Stimulated activated CD8-positive, alpha-beta memory T cell treated with anti-CD3 and anti-CD28 coated beads, Interleukin-15, amount 100 ng/mL, for 48 hours (primary cell): ENCODE measurements at places on chromosomes 7 and 10.

GRCh38 chr10:52918714-52919305, 146.2 kb upstream of the MBL2 start:
- no peak for DNase-seq

DNA sequence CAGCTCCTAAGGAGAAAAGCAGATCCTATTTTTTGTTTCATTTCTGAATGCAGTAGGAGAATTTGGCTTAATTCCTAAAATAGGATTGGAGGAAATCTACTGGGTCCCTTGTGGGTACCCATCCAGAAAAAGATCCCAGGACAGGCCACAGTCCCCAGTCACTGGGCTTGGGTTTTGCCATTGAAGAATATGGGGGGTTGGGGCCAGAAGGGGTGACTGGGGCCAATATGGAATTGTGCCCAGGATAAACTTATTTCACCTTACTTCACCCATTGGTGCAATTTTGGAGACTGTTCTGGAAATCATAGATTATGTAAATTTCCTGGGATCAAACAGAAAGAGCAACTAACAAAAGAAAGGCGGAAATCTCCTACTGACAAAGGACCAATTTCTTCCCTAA, 5.0 kb downstream of the HOXA5 start:
- no peak for DNase-seq

GRCh38 chr10:5656737-5657579, 9.4 kb downstream of the ASB13 start:
- DNase-seq, result no peak

DNA sequence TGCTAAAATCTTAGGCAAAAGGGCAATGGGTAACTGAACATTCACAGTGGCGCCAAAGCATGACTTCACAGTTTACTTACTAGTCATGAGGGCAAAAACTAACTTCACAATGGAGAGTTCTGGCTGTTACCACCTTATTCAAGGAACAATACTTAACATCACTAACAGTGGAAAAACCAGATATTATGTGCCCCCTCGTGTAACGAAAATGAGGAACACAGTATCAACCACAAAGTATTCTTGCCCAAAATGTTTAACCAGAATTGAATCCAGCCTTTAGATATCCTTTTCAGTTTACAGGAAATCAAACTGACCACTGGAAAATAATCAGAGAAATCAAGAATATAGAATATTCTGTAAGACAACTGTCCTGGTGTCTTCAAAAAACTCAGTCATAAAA, 9.5 kb downstream of the C7orf25 start:
- DNase-seq, result no peak

GRCh38 chr7:30616318-30616717, 21.6 kb downstream of the GARS1 start:
- DNase-seq, result no peak

GRCh38 chr7:46321556-46322205, 400.6 kb upstream of the IGFBP3 start:
- no peak for DNase-seq
